ELF-1 (cell line): ENCODE measurements at places on chromosomes 7 and 10.

GRCh38 chr10:116026315-116026714 lies 246.7 kb downstream of the GFRA1 start:
- peak; percentile 16 for DNase-seq

- no peak for DNase-seq
Measured at GRCh38 chr10:14579405-14579804, 195.3 kb downstream of the FAM107B start.

GRCh38 chr10:116007256-116007891 lies 265.6 kb downstream of the GFRA1 start:
- DNase-seq: no peak

DNA sequence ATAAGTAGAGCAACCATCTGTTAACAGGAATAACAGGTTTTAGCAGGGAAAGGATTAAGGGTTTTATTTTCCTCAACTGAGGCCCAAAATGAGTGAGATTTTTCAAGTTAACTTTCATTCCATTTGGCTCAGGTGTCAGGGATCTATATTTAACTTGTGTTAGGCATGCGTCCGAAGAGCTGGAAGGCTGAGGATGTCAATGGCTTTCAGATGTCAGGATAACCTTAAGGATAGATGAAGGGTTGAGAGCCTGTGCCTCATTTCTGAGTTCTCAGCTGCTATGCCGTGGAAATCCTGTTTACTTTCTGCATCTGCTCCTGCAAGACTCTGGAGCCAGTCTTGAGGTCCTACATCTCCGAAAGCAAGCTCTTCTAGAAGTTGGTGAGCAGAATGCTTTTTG lies 36.4 kb upstream of the CD36 start:
- DNase-seq: no peak

DNA sequence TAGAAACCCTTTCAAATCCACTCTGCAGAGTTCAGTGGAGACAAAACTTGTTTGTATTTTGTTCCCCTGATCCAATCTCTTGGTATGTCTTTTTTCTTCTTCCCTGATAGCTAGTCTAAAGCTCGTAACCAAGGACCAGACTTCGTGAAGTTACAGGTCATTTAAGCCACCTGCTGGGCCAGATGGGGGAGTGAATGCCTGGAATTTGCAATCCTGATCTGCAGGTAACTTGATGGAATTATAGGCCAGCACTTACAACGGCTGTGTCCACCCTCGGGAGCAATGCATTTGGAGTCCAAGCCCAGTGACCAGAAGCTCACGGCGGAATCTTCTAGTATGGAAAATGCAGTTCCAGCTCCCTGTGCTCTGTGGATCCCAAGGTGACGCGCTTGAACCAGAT lies 566.9 kb downstream of the TCERG1L start:
- DNase-seq: peak; percentile 22

DNA sequence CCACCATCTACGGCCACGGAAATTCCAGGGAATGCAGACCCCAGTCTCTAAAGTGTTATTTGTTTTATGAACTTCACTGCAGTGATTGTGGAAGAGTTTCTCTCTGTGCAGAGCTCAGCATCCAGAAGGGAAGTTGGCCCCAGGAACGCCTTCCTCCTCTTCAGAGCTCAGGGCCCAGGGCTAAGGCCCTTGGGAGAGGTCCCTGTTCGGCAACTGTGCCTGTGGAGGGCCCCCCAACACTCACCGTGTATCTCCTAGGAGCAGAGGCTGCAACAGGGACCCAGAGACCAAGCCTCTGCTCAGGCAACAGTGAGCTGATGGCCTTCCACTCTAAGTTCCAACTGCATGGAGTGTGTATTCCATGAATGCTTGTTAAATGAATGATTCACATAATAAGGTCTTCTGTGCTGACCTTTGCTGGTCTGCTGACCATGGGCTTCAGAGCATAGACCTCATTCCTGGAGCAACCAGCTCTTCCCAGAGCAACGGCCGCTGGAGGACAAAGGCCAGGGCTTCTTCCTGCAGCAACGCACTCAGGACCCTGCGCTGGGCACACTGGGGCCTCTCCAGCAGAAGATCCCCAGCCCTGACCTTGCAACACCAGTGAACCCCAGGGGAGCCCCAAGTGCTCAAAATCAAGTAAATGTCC lies 7.7 kb downstream of the DIP2C start:
- no peak for DNase-seq

DNA sequence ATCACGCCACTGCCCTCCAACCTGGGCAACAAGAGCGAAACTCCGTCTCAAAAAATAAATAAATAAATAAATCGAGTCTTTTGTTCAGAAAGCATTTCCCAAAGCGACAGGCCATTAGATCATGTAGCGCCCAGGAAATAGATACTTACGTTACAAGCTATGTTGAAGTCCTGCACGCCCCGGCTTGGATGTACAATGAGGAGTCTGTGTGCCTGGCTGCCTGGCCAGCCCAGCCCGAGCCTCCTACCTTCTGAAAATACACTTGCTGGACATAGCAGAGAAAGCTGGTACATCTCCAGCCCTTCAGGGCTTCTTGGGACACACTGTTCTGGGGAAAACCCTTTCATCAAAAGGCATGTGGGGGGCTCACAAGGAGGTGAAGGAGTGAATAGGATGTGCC lies 22.1 kb downstream of the FGFR2 start:
- DNase-seq: no peak

DNA sequence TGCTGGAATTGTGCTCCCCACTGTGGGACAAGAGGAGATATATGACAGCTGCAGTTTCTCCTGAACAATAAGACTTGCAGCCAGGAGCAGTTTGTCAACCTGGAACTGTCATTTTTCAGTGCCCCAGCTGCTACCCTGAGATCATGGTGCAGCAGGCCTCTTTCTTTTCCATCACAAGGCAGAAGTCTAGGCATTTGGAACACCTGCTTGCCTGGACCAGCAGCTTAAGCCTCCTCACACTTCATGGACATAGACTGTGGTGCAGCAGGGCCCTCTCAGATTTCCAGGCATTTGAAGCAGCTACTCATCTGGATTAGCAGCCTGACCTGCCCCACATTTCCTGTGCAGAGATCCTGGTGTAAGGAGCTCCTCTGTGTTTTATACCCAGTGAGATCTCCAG lies 450.7 kb upstream of the TEX47 start:
- DNase-seq: no peak

DNA sequence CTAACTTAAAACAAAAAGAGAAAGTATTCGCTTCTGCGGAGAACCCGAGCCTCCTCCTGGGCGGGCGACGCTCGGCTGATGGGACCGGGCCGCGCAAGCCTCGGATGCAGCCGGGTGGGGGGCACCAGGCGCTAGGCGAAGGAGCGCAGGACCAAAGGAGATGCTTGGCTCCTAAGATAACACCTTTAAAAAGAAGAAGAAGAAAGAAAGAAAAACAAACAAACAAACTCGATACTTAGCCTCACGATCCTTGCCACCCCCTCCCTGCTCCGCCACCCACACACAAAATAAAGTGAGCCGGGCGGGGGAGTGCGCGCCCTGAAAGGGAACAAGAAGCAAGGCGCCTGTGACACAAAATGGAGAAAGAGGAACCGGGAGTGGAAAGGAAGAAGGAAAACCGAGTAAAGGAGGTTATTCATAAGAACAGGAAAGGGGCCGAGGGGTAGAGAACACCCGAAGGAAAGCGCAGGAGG lies 34.0 kb upstream of the EBLN1 start:
- DNase-seq: peak; percentile 60

DNA sequence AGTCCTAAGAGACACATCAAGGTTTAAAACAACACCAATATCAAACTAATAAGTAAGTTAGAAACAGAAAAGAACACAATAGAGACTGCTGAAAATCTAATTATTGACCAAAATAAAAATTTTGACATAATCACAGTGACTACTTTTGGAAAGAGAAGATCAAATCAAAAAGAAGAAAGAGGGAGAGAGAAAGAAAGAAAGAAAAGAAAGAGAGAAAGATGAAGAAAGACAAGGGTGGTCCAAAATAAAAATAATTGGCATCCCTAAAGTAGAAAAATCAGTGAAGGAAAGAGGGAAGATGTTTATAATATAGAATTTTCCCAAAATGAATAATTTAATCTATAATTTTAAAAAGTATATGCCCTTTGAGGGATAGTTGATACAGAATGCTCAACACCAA lies 118.8 kb upstream of the VIPR2 start:
- no peak for DNase-seq

DNA sequence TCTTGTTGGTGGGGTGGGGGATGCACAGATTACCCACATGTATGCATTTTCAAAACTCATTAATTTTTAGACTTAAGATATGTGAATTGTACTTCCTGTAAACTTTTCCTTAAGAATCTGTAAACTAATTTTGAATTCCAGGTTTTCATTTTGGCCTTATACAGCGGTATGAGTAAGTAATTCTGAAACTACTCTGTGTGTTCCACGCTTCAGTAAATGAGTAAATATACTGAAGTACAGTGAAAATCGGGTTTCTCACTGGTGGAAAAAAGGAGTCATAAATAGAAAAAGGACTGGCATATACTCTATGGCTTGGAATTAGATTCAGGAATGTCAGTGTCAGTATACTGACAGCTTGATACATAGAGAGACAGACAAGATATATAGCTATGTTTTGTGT lies 72.8 kb downstream of the CTTNBP2 start:
- DNase-seq: no peak

- DNase-seq: no peak
Measured at GRCh38 chr7:97218767-97219166, 101.3 kb downstream of the SDHAF3 start.

- no peak for DNase-seq
Measured at GRCh38 chr10:34504534-34504933, 310.6 kb downstream of the PARD3 start.

GRCh38 chr10:43816351-43817321 lies 168.0 kb upstream of the ZNF32 start:
- no peak for DNase-seq

GRCh38 chr10:79406683-79407422 lies 38.6 kb downstream of the ZCCHC24 start:
- peak; percentile 56 for DNase-seq

GRCh38 chr7:137354396-137354795 lies 10.9 kb upstream of the PTN start:
- no peak for DNase-seq

DNA sequence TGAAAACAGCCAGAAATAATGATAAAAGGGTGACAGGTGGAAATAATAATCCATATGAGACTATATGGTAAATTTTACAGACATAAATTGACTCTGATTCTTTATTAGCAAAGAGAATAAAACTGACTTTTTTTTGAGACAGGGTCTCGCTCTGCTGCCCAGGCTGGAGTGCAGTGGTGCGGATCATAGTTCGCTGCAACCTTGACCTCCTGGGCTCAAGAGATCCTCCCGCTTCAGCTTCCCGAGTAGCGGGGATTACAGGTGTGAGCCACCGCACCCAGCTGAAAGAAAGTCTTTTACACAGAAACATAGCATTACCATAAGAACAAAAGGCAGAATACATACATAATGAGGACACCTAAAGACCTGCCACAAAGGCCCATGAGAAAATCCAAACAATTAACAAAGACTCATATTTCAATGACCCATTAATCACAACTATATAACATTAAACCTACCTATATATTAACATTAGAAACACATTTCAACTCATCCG lies 51.5 kb upstream of the DIP2C start:
- DNase-seq: no peak

GRCh38 chr7:157877298-157878090 lies 540.7 kb downstream of the DNAJB6 start:
- DNase-seq: no peak

GRCh38 chr7:152341039-152341913 lies 94.5 kb downstream of the KMT2C start:
- DNase-seq: no peak

DNA sequence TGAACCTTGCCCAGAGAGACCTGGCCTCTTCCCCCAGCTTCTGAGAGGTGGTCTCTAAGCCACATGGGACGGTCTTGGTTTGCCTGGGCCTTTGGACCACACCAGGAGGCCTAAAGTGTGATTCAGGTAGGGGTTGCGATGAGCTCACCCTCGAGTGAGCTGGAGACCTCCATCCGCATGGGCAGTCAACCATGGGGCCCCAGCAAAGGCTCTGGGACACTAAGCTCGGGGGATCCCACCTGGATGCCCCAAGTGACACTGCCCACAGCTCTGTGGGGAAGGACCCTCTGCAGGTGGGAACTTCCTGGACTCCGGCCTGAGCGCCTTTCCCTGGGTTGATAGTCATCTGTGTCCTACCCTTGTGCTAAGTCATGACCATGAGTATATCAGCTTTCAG lies 57.1 kb upstream of the FAM20C start:
- no peak for DNase-seq
